ENCODE measurements at places on chromosomes 12 and 14.
A peak's percentile ranks its signal among the peaks of the same experiment; 100 is the strongest.

GRCh38 chr12:19436931-19437330 is 2.4 kb upstream of the AEBP2 start:
- DNase-seq: no peak

DNA sequence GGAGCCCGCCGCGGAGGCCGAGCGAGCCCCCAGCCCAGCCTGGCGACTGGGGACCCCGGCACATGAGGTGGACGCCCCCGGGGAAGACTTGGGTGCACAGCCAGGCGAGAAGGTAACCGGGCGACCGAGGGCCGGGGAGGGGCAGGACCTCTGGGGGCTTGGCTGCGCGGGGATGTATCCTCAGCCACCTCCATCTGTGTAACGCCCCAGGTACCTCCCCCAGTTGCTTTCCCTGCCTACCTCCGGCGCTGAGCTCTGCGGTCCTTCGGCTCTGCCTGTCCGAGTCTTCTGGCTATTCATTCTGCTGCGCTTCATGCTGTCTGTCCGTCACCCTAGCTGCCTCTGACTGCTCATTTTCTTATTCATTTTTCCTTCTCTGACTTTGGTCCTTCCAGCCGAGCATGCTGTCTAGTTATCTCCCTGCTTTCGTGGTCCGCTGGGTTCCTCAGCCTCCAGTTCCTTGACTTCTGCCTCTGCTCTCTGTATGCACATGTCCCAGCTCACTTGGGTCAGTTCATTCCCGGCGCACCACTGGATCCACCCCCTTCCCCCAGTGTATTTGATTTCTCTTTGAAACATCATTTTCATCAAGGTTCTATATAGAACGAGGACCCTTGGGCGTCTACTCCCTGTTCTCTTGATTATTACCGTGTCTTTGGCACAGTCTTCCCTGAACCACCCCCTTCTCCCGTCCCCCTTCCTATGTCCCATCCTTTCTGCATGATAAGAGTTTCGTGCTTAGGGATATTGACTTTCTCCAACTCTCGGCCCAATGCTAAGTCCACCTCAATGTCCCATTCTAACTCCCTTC is 612 bp downstream of the PHC1 start:
- DNase-seq: peak; percentile 46

DNA sequence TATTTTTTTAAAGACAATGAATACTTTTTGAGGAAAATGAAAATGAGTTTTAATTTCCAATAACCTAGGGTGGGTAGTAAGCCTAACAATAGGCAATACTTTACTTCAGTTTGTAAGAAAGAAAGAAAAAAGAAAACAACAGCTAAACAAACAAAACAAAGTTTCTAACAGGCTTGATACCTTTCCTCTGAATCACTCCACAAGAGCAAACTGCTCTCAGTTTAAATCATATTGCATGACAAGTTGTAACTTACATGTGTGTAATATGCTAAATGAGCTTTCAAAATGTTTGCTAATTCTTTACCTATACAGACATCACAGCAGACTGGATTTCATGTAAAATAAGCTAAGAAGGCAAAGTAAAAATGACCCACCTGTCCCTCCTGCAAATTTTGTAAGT is 6.7 kb upstream of the LMO3 start:
- no peak for DNase-seq

DNA sequence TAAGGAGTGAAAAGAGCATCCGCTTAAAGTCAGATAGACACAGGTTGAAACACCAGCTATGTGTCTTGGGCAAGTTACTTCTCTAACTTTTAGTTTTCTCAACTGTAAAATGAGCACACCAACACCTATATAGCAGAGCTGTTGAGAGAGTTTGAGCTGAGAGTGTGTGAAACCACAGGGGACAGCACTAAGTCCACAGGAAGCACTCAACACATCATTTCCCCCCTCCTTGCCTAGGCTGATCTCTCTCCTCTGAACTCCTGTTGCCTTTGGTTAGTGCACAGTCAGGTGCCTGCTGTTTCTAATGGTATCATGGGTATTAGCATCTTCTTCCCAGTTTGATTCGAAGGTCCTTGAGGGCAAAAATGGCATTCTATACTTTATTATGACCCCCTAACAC is 176.7 kb downstream of the DPF3 start:
- no peak for DNase-seq

DNA sequence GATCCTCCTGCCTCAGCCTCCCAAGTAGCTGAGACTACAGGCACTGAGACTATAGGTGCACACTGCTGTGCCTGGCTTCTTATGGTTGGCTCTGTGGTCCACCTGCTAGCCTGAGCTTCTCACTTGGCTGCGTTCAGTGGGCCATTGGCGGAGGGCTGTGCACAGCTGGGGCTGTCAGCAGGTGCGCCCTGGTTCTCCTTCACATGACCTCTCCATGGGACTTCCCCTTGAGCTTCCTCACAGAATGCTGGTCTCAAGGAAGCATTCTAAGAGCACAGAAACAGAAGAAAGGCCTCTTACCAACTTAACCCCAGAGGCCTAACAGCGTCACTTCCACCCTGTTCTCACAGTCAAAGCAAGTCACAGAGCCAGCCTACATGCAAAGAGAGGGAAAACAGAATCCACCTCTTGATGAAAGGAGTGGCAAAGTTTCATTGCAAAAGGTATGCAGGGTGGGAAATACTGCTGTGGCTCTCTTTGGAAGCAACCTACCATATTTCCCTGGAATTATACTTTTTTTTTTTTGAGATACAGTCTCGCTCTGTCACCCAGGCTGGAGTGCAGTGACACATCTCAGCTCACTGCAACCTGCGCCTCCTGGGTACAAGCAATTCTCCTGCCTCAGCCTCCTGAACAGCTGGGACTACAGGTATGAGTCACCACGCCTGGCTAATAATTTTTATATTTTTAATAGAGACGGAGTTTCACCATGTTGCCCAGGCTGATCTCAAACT is 9.3 kb downstream of the RILPL2 start:
- DNase-seq: peak; percentile 11

DNA sequence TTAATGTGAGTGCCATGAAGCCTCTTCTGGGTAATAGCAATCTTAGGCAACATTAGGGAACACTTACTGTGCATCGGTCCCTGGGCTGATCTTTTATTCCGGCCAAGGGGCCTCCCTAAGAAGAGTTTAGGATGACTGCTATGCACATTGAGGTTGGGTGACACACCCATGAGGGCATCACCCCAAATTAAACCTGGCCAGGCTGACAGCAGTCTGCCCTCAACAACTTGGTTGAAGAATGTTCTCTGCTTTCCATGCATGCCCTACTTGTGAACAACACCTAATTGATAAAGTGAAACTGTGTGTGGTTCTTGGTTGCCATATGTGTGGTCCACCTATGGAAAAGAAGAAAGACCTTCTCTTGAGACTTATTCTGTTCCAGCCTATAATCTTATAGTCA is 1098.0 kb downstream of the BCL11B start:
- no peak for DNase-seq

- no peak for DNase-seq
Measured at GRCh38 chr12:52949413-52950331, 754 bp downstream of the KRT18 start.

DNA sequence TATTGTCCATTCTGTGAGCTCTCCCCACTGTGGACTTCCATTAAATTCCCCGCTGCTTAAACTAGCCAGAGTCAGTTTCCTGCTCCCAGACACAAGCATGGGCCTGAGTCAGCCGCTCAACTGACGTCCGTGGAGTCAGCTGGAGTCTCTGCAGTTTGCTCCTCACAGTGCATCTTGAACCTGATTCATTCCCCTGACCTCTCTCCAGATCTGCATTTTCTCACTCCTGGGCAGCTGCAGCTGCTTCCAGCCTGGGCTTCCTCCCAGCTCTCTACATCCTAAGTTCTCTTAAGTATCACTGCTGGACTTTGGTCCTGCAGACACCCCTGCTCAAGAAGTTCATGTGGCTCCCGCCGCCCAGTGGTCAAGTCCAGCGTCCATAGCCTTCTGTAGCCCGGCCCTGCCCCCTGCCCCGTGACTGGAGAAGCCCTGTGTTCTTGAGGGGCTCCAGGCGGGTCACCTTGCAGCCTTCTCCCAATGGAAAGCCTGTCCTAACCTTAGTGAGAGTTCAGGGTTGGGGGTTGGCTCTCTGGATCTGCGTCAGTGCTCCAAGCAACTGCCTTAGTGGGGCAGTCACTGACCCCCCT is 20.0 kb downstream of the NFKBIA start:
- no peak for DNase-seq

DNA sequence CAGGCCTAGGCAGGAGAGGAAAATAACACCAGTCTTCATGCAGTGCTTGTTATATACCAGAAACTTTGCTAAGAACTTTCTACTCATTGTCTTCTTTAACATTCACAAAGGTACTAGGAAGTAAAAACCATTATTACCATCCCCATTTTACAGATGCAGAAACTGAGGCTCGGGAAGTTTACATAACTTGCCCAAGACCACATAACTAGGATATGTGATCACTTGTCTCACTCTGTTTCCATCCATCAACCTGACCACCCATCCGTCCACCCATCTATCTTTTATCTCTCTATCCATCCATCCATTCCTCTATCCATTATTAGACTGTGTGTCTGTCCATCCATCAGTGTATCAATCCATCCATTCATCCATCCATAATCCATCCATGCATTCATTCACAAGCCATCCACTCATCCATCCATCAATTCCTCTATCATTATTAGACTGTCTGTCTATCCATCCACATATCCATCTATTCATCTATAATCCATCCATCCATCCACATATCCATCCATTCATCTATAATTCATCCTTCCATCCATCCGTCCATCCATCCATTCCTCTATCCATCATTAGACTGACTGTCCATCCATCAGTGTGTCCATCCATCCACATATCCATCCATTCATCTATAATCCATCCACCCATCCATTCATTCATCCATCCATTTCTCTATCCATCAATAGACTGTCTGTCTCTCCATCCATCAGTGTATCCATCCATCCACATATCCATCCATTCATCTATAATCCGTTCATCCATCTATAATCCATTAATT is 16.5 kb downstream of the SDSL start:
- no peak for DNase-seq

- DNase-seq: no peak
Measured at GRCh38 chr14:64701660-64702059, 2.6 kb upstream of the PLEKHG3 start.

DNA sequence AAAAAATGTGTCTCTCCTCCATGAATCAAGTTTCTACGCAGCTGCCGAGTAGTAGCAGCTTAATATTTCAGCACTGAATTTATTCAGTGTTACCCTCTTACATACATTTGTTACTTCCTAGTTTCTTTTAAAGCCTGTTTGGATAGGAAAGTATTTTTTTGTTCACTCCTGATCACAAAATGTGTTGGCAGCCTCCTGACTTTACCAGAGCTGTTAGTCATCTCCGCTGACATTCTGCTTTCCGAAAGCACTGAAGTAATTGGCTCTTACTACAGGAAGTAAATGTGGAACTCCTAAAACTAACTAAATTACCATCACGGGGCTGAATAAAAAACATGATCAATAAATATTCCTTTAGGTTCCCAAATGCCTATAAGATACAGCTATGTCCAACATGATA is 225.5 kb downstream of the EPS8 start:
- DNase-seq: no peak

- no peak for DNase-seq
Measured at GRCh38 chr12:53770281-53770680, 18.5 kb upstream of the CISTR start.

- DNase-seq: no peak
Measured at GRCh38 chr12:54036620-54037359, 3.9 kb downstream of the HOXC5 start.

- DNase-seq: no peak
Measured at GRCh38 chr12:47844264-47845019, 24.7 kb upstream of the HDAC7 start.

DNA sequence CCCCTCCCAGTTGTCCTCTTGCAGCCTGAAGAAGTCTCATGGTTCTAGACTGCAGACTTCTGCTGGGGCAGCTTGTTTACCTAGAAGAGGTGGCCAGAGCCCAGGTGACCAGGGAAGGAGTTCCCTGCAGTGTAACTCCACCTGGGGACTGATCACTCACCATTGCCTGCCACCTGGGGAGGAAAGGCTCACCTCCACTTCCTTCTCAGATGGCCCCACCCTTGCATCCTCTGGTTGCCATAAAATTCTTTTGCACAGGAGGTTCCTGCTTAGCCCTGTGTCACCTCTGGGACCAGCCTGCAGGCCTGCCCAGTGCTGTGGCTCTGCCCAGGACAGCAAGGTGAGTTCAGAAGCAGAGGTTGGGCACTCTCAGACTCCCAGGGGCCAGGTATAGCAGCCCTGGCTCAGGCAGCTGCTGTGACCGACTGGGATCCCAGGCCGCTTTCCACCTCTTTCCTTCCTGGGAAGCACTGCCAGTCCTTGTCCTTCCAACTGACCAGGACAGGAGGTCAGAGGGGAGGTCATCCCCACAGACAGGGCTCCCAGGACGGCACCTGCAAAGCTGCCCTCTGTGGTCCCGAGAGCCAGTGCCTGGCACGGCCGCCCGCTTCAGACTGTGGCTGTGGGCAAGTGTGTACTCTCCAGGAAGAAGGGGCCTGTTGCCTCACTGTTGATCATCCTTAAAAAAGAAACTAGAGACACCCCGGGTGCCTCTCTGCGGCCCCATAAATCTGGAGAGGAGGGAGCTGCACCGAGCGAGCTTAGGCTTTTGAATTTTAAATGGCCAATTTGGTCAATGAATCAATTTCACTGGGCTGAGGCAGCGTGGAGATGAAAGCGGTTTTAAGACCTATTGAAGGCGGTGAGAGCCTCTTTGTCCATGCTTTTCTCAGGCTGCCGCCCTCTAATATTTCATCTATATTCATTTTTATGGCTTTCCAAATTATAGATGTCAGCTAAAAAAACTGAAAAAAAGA is 79.5 kb upstream of the C14orf180 start:
- no peak for DNase-seq

GRCh38 chr14:103896578-103896977 is 31.7 kb upstream of the TDRD9 start:
- DNase-seq: no peak

DNA sequence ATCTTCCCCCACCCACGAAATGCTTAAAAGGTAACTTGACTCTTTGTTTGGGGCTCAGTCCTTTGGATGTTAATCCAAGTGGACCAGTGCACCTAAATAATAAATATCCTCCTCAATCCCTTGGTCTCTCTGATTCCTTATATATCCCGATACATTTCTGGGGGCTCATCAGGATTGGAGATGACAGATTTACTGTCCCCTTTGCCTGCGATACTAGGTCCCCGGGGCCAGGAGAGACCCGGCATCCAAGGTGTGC is 26.3 kb downstream of the KLRK1 start:
- DNase-seq: no peak
